ENCODE measurements at places on chromosomes 5 and 9. TPM values are rescaled to one million over a fixed set of nuclear protein-coding genes. Genes with fewer than 3 reads are reported as not detected.

DNA sequence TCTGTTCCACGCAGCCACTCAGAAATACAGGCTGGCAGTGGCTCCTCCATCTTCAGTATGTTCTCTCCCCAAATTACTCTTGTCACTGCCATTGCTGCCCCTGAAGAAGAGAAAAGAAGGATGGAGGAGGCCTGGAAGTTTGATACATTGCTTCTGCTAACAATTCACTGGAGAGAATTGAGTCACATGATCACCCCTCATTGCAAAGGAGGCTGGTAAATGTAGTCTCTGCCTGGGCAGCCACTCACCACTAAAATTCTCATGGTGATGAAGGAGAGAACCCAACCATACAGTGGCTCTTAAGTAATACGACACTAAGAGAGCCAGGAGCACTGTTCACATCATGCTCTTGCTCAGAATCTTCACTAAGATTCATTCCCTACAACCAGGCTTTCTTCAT, 112.0 kb downstream of the DOCK8 start:
- no peak for DNase-seq

GRCh38 chr9:81665322-81665871, 23.9 kb downstream of the TLE1 start:
- no peak for DNase-seq

DNA sequence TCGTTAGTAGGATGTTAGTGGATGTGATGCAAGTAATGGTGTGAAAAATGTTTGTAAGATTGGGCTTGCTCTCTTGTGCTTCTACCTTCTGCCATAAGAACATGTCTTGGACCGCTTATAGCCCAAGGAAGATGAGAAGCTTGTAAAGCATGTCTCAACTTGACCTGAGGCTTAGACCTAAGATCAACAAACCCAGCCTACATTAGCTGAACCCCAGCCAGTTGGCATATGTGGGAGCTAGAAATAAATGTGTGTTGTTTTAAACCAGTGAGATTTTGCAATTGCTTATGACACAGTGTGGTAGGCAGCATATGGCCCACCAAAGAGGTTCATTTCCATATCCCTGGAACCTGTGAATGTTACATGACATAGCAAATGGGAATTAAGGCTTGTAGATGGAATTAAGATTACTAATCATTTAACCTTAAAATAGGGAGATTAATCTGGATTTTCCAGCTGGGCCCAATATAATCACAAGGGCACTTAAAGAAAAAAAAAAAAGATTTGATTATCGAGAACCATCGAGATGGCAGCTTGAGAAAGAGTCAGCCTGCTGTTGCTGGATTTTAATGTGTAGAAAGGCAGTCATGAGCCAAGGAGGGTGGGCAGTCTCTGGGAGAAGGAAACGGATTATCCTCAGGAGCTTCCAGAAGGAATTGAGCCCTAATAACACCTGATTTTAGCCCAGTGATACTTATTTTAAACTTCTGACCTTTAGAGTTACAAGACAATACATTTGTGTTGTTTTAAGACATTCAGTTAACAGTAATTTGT, 27.3 kb upstream of the EDIL3 start:
- no peak for DNase-seq

C5orf46 gene
- not detected for total RNA-seq
